LHCN-M2 (cell line): ENCODE measurements at places on chromosomes 11 and 22. TPM values are rescaled to one million over a fixed set of nuclear protein-coding genes. Genes with fewer than 3 reads are reported as not detected.

The RCN1 gene
- 177 and 231 TPM in 2 replicates for total RNA-seq

The SLC22A6 gene
- total RNA-seq, result not detected in 2 replicates

The EFCAB6 gene
- 1.2 and 1.7 TPM in 2 replicates for total RNA-seq

GRCh38 chr11:8873741-8874405 is 37.1 kb upstream of the AKIP1 start:
- DNase-seq, result no peak

DNA sequence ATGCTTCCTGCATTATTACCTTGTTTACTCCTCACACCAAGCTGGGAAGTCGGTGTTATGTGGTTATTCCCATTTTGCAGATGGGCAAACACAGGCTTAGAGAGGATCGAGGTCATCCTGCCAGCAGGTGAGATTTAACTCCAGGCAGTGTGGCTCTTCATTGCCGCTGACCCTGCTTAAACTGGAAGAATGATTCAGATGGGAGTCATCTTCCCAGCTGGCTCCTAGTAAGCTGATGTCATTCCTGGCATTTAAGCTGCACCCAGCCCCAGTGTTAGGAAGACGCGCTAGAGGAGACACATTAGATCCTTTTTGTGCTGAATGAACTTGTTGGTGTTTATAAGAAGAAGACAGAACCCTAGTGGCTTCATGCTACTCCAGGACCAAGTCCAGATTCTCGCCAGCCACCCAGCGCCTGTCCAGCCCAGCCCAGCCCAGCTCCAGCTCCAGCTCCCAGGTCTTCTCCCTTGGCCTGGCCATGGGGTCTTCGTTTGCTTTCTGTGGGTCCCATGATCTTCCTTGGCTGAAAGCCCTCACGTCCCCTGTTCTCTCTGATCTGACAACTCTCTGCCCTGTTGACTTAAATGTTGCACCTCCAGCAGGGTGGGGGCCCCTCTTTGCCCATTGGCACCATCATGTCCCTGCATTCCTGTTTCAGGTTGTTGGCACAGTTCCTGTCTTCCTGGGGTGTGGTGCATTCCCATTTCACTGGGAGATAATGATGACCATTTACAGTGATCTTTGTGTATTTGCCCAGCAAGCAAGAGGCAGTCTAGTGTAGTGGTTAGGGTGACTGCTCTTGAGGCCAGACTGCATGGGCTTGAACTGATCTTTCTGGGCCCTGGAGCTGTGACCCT is 13.6 kb downstream of the PARVB start:
- peak; percentile 96 for DNase-seq

DNA sequence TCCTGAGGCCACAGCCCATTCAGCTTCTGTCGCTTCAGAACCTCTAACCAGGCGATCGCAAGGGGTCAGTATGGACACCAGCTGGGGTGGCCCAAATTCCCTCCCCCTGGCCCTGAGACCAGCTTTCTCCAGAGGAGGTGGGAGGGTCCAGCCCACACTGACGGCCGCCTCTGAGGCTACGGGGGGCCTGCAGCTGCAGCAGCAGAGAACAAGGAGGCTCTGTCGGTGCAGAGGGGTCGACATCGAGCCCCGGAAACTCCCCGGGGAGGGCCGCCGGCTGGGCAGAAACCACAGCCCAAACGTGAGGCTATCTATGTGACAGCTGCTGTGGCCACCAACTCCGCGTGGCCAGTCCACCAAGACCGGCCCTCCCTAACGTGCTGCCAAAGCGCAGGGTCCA is 40.8 kb downstream of the ELFN2 start:
- DNase-seq, result no peak

DNA sequence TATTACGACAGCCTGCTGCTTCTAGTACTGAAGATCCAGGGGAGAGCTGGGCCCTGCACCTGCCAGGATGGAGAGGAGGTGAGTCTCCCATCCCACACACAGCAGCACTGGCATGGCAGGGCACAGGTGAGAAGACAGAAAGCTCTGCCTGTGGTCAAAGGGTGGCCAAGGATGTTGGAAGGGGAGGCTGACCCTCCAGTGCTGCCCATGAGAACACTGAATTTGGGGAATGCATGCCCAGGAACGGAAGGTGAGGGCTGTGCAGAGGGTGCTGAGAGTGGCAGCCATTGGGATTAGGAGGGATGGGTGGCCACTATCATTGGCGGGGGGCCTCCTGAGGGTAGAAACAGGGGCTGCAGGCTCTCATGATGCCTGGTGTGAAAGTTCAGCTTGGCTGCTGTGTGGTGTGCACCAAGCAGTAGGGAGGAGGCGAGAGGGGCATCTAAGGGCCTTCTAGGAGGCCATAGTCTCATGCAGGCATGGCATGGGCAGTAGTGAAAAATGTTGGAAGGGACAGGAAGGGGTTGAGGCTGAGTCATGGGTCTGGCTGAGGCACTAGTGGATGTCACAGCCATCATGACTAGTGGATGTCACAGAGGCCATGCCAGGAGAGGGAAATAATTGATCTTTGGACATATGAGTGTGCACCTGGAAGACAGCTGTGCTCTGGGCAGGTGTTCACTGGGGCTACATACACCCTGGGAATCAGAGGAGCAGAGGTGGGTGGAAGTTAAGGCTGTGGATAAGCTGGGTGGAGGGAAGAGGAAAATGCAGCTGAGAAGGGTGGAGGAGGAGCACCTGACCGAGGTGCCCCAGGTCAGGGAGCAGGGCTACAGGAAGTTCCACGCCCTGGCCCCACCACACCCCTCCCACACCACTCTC is 2.5 kb upstream of the LRRC74B start:
- DNase-seq, result peak; percentile 40

- no peak for DNase-seq
Measured at GRCh38 chr11:46498179-46498578, 95.6 kb downstream of the AMBRA1 start.

DNA sequence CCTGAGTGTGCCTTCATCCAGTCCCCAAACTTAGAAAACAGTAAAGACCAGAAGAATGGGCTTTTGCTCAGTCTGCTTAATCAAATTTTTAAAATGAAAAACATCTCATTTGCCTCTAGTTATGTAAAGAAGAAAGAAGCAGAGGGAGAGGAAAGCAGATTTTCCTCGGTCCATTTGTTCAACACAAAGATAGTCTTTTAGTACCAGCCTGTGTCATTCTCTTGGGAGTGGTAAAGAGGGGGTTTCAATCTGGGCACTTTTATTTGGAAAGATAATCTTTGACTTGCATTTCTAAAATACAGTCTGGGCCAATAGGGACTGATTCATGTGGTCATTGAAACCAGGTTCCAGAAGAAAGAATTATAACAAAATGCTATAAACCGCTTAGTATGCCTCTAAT is 29.5 kb downstream of the KREMEN1 start:
- no peak for DNase-seq

- DNase-seq, result no peak
Measured at GRCh38 chr11:46684367-46684766, 16.1 kb downstream of the ARHGAP1 start.

GRCh38 chr22:42955087-42955635 is 59.8 kb downstream of the PACSIN2 start:
- no peak for DNase-seq
